ENCODE measurements at places on chromosomes 3 and 15.

DNA sequence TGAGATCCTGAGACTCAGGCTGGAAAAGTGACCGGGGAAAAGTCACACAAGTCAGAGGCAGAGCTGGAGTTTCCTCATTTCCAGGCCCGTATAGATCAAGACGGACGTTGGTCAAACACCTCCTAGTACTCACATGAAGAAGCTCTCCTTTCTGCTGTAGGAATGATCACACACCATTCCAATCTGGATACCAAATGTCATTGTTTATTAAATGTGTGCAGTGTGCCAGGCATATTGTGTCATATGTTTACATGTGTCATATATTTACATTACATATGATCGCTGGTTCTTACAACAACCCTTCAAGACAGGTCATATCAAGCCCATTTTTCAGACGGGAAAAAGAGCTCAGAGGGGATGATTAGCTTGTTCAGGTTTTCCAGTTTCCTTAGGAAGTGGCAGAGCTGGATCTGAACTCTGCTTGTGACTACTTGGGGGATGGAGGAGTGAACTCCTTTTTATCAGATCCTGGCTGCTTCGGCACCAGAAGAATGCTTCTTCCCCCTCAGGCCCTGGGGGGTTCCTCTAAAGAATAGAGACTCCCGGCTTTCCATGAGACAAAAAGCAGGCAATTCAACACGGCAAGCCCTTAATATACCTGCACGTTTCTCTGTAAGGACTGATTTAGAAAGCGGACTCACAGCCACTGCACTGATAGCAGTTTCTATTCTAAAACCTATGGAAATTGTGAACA lies 41.9 kb downstream of the FAM43A start:
- no peak for DNase-seq

DNA sequence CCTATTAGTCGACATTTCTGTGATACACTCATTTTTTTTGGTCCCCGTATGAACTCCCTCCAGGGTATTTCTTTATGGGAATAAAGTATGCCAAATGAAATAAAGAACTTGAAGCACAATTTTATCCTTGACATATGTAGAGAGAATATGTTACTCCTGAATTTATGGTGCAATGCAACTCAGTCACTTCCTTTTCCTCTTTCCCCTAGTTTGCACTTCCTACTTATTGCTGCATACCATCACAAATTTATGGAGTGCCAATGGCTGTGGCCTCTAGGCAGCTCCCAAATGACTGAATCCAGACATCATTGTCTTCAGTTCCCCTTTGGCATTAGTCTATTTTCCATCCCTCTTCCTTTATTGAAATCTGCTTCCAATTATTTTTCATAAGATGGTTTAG lies 403.5 kb downstream of the FHIT start:
- no peak for DNase-seq

DNA sequence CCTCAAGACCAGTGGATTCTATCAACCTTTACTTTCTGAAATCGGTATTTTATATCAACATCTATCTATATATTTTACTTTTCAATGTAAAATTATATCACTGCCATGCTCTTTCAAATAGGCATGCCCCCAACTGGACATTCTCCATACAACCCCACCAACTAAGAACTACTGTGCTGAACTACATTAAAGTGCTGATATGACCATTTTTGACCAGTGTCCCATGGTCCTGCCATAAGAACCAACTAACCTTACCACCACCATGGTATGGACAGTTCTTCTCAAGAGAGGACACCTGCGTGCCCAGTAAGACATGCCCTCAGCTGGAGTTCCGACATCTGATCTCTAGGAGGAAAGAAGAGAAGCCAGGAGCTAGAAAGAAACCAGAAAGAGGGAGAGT lies 15.6 kb downstream of the POMGNT2 start:
- no peak for DNase-seq

DNA sequence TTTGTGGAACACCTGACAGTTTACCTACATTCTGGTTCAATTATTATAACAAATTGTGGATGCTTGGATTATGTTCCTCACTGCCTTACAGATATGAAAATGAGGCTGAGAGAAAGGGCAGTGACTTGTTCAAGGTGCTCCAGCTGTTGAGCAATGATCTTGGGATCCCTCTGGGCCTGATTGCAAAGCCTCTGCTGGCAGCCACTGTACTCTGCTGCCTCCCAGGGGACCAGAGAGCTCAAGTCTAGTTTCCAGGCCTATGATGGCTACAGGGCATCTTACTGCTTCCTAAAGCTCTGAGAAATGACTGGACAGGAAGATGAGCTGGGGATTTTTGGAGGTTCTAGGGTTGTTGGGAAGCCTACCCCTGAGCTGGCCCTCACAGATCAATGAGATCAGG lies 2.3 kb upstream of the SHC4 start:
- DNase-seq, result no peak

GRCh38 chr3:119333773-119334509 lies 39.8 kb downstream of the ARHGAP31 start:
- no peak for DNase-seq

DNA sequence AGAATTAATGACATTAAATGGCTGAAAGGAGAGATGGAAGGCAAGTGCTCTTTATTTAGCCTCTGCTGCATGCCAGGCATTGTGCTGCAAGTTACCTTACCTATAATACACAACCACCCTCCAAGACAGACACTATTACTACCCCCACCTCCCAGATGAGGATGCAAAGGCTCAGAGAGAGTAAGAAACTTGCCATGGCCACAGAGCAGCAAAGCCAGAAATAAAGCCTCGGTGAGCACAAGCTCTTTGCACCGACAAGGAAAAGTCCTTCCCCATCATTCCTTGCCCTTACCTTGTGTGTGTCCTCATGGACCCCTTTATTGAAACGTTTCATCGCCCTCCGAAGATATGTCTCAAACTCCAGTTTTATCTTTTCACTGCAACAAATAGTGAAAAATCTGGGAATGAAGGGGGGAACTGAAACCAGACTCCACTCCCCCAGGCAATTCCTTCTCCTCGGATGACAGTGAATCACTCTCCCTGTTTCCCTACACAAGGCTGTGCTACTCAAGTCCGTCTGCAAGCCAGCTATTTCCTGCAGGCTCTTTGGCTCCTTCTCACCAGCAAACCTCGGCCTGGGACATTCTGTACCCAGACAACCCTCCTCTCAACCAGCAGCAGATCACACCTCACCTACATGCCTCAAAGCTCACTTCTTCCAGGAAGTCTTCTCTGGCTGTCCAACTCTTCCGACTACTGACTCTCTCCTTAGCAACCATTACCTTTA lies 11.4 kb downstream of the XPC start:
- DNase-seq, result no peak

DNA sequence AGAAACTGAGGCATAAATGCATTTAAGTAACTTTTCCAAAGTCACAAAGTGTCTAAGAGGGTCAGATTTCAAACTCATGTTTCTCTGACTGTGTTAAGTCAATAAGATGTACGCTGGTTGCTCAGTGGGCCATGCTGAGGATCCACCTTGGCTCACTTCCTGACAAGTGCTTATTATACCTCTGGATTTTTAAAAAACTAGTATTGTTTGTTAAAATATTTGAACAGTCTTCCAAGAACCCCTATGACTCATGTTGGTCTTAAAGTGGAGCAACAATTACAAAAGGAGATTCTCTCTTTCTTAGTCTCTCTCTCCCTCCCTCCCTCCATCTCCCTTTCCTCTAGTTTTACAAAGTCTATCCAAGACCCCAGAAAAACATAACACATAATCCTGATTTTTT lies 1050.2 kb downstream of the AGBL1 start:
- DNase-seq, result no peak

DNA sequence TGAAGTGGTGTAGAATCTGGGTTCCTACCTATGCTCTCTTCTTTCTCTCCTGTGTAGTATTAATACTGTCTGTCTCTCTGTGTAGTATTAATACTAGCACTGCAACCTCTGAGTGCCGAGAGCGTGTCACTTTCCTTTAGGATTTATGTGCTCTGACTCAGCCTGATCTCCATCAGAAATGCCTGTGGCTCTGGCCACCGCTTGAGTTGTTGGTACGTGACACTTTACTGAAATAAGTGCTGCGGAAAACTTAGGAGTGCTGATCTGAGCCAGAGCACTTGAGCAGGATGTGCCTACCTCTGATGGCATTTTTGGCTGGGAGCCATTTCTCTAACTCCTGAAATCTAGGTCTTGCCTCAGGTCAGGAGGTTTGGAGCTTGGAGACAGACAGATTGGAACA lies 807.4 kb downstream of the SQOR start:
- no peak for DNase-seq

- DNase-seq, result no peak
Measured at GRCh38 chr3:108191394-108191793, 30.8 kb downstream of the IFT57 start.
